Fibroblast of skin of right quadriceps (primary cell): ENCODE measurements at places on chromosomes 6 and 20.

- DNase-seq = no peak
Observed at GRCh38 chr20:51636123-51636522, 93.6 kb upstream of the NFATC2 start.

- DNase-seq = no peak
Observed at GRCh38 chr20:34574426-34574825, 15.9 kb downstream of the MAP1LC3A start.

DNA sequence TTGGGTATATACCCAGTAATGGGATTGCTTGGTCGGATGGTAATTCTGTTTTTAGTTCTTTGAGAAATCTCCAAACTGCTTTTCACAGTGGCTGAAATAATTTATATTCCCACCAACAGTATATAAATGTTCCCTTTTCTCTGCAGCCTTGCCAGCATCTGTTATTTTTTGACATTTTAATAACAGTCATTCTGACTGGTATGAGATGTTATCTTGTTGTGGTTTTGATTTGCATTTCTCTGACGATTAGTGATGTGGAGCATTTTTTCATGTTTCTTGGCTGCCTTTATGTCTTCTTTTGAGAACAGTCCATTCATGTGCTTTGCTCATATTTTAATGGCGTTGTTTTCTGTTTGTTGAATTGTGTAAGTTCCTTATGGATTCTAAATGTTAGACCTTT, 641.6 kb downstream of the HACE1 start:
- DNase-seq = peak; percentile 35

- no peak for DNase-seq
Observed at GRCh38 chr6:87049779-87050178, 45.1 kb downstream of the CGA start.

DNA sequence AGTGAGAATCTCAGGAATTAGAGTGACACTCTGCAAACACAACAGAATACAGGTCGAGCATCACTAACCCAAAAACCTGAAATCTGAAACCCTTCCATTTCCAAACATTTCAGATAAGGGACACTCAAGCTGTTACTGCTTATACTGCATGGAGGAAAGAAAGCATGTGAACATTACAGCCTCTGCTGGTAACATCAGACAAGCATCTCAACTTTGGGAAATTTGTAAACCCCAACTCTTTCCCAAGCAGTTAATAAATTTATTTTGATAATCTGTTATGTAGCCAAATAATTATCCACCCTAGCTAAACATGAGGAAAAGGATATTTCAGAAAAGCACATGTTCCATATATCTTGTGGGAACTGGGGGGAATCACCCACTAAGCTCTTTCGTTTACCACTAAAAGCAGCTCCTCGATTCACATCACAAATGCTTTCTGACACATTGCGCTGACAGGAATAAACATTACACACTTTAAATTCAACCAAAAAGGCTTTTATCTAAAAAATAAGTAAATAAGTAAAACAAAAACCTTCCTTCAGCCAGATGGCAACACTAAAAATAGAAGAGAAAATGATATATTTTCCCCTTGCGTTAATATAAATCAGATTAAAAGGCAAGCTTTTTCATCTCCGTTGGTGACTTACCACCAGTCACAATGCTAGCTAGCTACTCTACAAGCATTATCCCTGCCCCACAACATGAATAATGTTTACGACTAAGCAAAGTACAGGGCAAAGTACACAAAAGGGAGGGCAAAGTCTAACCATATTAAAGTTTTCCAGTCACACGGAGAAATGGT, 120.8 kb downstream of the MAP7 start:
- no peak for DNase-seq

GRCh38 chr6:68372991-68373390, 262.1 kb upstream of the ADGRB3 start:
- DNase-seq = peak; percentile 1

GRCh38 chr6:100514660-100515059, 49.9 kb upstream of the SIM1 start:
- no peak for DNase-seq

DNA sequence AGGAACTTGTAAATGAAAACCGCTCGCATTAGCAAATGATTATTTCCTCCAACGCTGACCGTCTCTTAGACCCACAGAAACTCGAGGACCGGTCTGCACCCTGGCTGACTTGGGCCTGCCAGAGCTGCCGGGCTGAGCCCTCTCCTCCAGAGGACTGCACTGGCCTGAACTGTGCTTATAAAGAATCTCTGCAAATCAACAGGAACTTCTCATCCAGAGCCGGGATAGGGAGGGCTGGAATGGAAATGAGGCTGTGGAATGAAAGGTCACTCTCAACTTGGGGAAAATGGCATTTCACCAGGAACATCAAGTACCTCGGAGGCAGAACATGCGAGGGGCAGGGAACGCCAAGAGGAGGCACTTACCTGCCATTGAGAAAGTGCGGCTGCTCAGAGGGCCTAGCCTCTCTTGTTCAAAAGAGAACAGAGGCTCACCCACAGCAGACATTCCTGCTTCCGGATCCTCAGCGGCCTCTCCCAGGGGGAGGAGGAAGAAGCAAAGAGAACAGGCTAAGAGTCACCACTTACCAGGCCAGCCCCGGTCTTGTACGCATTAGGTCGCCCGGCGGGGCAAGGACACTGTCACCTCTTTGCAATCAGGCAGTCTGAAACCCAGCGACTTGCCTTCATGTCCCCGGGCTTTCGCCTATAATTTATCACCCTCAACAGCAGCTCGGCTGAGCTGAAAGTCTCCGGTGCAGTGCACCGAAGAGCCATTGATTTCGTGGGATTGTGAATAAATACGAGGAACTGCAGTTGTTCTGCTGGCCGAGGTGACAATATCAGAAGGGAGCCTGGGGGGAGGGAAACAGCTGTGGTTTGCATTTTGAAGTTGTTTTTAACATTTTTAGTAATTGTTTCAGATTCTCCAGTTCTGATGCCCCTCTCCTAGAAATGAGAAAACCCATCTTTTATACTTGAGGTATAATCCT, 37.6 kb downstream of the ZMYND8 start:
- DNase-seq = peak; percentile 66

GRCh38 chr20:41776421-41776820, 158.2 kb upstream of the CHD6 start:
- no peak for DNase-seq

GRCh38 chr6:55182016-55182650, 7.8 kb downstream of the HCRTR2 start:
- DNase-seq = no peak

- DNase-seq = no peak
Observed at GRCh38 chr6:101845621-101846020, 452.1 kb downstream of the GRIK2 start.

- peak; percentile 29 for DNase-seq
Observed at GRCh38 chr6:42720739-42721138, 1.7 kb downstream of the PRPH2 start.

DNA sequence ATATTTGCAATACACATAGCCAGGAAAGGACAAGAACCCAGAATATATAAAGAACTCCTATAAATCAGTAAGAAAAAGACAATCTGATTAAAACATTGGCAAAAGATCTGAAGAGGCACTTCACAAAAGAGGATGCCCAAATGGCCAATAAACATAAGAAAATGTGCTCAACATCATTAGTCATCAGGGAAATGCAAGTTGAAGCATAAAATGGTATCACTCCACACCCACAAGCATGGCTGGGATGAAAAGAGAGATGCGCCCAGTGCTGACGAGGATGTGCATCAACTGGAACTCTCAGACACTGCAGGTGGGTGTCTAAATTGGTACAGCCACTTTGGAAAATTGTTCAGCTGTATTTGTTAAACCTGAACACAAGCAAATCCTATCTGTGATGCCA, 42.4 kb upstream of the MLN start:
- peak; percentile 14 for DNase-seq

DNA sequence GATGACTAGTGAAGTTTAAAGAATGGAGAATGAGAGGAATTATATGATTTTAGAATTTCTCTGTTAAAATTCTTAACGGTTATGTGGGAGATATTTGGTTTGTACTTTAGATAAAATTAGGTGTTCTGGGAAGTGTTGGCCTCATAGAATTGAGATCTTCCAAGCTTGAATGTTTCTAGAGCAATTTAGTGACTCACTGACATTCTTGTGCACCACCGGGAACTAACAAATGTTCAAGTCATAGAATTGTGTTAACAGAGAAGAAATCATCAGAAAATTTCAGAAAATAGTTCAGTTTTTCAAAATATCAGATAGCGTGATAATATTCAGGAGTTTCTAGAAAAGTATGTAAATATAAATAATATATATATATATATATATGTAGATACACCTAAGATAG, 67.9 kb upstream of the BMP5 start:
- peak; percentile 39 for DNase-seq

GRCh38 chr6:37029249-37029971, 24.0 kb downstream of the FGD2 start:
- peak; percentile 76 for DNase-seq

DNA sequence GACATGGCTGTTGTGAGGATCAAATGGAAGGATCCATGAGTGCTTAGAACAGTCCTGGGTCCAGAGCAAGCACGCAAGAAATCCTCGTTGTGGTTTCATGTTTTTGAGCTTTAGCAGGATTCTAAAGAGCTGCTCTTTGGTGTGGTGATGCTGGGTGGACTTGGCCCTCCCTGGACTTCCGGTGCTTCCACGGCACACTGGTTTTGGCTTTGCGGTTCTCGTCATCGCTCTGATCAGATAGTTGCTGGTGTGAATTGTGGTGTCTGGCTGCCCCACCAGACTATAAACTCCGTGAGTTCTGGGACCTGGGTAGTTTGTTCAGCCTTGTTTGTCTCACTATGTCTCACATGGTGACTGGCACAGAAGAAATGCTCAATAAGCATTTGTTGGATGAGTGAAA, 3.3 kb downstream of the HNF4A start:
- no peak for DNase-seq

- DNase-seq = no peak
Observed at GRCh38 chr6:39926668-39927067, 7.6 kb downstream of the MOCS1 start.

GRCh38 chr20:50774515-50774914, 20.3 kb upstream of the BCAS4 start:
- no peak for DNase-seq

DNA sequence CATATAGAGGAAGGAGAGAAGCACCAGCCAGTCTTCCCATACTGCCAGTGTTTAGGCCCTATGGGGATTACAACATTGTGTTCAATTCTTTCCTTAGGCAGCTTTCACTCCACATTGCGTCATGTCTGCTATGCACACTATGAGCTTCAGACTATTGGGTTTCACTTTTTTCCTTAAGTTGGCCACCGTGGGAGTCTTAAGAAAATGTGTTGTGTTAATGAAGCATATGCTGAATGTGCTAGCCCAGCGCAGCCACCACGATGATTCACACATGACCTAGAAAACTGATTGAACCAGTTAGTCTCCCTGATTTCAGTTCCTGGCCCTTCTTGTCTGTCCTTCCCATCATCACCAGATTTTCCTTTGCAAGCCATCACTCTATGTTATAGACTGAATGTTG, 21.5 kb downstream of the TUBB2B start:
- DNase-seq = peak; percentile 97

DNA sequence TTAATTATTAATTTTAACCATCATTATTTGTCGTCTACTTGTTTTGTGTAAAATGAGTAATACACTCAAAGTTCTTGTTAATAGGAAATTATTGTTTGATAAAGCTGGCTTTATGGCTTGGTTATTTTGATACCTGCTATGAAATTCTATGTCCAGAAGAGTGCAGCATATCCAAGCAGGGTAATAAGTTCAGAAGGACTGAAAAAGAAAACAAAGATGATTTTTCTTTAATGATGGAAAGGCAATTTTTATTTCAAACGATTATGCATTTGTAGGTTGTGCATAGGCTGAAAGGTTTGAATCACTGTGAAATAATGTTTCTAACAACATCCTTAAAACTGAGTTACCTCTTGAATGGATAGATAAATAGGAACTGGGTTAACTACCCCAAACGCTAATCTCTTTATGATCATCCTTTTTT, 1.4 kb upstream of the MAN1A1 start:
- DNase-seq = peak; percentile 55

DNA sequence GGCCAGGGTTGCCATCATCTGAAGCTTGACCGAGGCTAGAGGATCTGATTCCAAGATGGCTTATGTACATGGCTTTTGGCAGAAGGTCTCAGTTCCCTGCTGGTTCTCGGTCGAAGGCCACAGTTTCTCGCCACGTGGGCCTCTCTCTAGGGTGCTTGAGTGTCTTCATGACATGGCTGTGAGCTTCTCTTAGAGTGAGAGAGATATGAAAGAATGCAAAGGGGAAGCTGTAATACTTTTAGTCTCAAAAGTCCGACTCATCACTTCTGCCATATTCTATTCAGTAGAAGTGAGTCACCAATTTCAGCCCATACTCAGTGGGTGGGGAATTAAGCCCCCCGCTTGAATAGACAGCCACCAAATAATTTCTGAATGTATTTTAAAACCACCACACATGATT, 94.2 kb downstream of the UTRN start:
- peak; percentile 85 for DNase-seq

DNA sequence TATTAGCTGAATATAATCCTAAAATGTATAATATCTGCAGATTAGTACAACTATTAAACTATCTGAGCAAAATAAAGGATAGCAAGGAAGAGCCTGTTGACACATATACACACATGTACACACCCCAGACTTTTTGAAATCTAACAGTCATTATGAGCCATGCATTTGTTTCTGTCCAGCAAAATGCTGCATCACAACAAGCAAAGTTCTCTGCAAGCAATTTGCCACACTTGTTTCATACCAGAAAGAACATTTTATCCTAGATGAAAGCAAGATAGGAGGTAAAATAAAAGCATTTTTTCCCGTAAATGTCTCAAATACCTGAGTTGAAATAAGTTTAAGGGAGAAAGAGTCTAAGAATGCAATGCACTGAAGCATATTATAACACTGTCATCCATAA, 145.2 kb downstream of the COL21A1 start:
- no peak for DNase-seq

GRCh38 chr6:97068211-97068610, 143.7 kb downstream of the KLHL32 start:
- peak; percentile 24 for DNase-seq

GRCh38 chr20:23874747-23875146, 4.8 kb downstream of the CST5 start:
- DNase-seq = no peak

- DNase-seq = peak; percentile 36
Observed at GRCh38 chr20:54194724-54195438, 13.0 kb upstream of the PFDN4 start.

GRCh38 chr6:3561725-3562124, 104.9 kb upstream of the SLC22A23 start:
- DNase-seq = peak; percentile 22

- no peak for DNase-seq
Observed at GRCh38 chr6:89024456-89024855, 56.1 kb upstream of the PNRC1 start.

DNA sequence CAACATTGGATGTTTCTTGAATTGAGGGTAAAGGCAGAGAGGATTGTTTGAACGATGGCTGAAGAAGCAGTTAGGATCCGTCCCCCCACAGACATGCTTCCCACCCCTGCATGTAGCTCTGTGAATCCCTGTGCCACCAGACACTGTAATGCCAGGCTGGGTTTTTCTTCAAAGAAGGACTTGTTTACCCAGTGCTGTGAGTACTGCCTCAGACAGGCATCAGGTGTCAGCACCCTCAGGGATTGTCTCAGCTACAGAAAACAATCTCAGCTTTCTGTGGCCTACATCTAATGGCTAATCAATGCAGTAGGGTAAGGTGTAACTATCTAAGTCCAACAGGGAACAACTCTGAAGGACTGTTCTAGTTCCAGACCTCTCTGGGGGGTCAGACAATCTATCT, 853.0 kb upstream of the EPHA7 start:
- no peak for DNase-seq
